ENCODE measurements at places on chromosomes 12 and 14. TPM values are rescaled to one million over a fixed set of nuclear protein-coding genes. Genes with fewer than 3 reads are reported as not detected.

GRCh38 chr12:108129017-108129812 is at the start of gene WSCD2:
WSCD2 (plus strand) TSS chr12:108129288; CDS start chr12:108195833, 66,545 bp downstream.
- no peak for DNase-seq

- DNase-seq, result no peak
Measured at GRCh38 chr14:67428501-67429031, 16.6 kb upstream of the PLEK2 start.

- peak; percentile 3 for DNase-seq
Measured at GRCh38 chr14:22088614-22089342, 415.2 kb upstream of the OR4E1 start.

GRCh38 chr12:29023436-29024076 is 125.5 kb upstream of the FAR2 start:
- no peak for DNase-seq

Gene IFNG-AS1
- total RNA-seq, result not detected

Gene PGF
- total RNA-seq, result 209 TPM
